ENCODE measurements at places on chromosomes 2 and 18.

DNA sequence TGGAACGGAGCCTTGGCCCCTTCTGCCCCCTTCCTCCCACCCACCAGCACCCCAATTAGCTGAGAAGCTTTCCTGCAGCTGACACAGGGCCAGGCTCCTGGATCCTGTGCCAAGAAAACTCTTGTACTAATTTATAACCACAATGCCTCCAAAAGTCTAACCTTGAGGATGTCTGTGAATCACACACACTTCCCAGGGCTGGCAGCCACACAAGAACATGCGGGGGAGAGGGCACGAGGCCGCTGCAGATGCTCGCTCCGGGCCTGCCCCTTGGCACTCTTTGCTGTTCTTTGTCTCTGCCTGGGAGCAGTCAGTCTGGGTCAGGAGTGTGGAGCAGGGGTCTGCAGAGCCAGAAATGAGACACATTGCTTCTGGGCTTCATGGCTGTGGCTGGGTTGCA is 62.7 kb upstream of the KIF5C start:
- DNase-seq = no peak

DNA sequence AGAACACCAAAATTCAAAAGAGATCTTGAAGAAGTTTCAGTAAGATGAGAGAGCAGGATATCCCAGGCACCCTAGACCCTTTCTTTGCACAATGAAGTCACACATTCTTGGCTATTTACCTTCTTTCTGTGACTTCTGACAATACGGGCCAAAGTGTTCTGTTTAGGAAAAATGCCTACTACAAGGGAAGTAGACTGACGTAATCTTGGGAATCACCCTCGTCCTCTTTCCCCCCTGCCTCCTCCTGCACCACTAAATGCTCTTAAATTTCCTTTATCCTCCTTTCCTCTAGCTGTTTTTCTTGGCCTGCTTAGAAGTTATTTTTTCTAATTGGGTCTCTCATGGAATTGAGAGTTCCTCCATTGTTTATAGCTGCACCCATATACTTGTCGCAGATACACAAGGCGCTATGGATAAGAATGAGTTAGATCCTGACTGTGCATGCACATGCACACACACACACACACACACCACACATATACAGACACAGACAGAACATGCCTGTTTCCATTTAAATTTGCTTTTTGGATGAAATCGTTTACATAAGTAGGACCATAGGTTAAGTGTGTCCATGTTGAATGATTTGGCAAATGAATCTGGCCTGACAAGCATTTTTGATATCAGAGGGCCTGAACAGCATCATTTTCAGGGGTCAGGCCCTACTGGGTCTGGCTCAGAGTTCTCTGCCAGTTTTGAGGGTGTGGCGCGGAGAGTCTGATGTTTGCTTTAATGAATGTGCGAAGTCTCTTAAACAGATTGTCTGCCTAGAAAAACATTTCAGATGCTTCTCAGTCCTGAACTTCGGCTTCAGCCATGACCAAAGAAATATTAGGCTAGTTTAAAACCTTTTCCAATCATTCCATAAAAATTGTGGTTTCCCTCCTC is 131.9 kb upstream of the NT5C1B start:
- no peak for DNase-seq

GRCh38 chr18:63789327-63789726 is 14.1 kb downstream of the SERPINB7 start:
- no peak for DNase-seq

DNA sequence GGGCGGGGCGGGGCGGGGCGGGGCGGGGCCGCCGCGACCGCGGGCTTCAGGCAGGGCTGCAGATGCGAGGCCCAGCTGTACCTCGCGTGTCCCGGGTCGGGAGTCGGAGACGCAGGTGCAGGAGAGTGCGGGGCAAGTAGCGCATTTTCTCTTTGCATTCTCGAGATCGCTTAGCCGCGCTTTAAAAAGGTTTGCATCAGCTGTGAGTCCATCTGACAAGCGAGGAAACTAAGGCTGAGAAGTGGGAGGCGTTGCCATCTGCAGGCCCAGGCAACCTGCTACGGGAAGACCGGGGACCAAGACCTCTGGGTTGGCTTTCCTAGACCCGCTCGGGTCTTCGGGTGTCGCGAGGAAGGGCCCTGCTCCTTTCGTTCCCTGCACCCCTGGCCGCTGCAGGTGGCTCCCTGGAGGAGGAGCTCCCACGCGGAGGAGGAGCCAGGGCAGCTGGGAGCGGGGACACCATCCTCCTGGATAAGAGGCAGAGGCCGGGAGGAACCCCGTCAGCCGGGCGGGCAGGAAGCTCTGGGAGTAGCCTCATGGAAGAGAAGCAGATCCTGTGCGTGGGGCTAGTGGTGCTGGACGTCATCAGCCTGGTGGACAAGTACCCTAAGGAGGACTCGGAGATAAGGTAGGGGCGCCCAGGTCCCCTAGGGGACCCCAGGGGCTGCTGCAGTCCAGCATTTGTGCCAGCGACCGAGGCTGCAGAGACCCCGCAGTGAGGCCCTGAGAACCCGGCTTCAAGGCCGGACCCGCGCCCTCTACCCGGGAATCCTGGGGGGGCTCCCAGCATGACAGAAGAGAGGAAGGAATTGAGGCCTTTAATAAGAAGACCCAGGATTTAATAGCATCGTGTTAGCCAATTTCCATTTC is at the start of gene KHK:
TSS of gene KHK (plus strand) at position 49 of the 870 bp plus-strand sequence. CDS start at position 537, 488 bp downstream.
- no peak for DNase-seq

- DNase-seq = no peak
Observed at GRCh38 chr2:12769492-12770105, 52.9 kb downstream of the TRIB2 start.

- DNase-seq = no peak
Observed at GRCh38 chr2:68103709-68104055, 40.9 kb upstream of the C1D start.

DNA sequence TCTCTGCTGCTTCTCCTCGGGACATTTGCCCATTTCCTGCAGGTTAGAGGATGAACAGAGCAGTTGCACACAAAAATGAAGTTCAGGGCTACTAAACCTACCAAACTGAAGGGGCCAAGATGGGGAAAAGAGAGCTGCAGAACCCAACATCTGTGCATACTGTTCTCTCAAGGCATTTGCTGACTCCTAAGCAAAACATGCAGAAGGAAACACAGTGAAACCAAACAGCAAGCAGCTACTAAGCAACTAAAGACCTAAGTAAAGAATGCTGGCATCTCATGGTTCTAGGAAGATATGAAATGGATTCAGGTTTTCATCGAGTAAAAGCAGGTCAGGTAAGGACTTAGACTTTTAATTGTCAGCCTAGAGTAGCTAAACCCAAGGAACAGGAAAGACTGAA is 111.9 kb upstream of the SYT4 start:
- no peak for DNase-seq

DNA sequence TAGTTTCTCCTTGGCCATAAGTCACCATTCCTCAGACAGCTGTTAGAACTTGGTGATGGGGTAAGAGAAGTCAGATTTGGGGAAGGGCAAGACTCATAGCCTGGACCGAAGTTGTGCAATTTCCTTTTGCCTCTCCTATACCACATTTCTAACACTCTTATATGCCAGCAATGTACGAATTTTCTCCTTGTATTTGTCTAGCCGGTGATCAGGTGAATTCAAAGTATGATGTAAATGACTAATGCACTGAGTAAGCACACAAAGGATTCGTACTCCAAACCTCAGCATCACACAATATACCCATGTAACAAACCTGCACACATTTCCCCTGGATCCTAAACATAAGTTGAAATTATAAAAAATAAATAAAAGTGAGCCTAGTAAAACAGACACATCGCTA is 1143.5 kb upstream of the CELF4 start:
- DNase-seq = no peak

DNA sequence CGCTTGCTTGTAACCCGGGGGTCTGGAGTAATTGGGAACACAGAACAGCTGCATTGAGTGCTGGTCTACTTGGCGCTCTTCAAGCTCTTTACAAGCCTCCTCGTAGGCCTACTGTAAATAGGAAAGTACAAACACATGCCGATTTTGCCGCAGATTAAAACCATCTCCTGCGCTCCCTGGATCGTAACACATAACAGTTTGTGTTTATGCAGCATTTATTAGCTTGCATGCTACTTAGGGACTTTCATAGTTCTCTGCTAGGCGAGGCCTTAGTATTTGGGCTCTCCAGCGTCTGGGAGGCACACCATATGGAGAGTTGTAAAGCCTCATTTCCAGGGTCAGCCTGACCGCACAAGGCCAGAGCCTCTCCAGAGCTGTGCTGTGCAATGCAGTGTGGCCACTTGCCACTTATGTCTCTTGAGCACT is 84.0 kb upstream of the HAAO start:
- DNase-seq = no peak

DNA sequence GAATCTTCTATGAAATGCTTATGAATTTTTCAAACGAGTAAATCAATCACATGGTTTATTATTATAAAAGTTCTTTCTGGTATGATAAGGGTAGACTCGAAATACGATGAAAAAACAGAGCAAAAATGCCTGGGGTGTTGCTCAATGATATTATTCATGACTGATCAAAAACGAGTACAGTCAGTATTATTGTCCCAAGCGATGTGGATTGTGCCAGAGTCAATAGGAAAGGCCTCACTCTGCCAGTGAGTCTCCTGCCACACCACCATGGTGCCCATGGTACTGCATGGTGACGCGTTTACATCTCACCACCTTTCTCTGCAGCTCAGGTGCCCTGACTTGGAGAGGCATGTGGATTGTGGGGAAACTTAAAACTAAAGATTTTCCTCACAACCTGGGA is 58.5 kb downstream of the KCTD1 start:
- no peak for DNase-seq

DNA sequence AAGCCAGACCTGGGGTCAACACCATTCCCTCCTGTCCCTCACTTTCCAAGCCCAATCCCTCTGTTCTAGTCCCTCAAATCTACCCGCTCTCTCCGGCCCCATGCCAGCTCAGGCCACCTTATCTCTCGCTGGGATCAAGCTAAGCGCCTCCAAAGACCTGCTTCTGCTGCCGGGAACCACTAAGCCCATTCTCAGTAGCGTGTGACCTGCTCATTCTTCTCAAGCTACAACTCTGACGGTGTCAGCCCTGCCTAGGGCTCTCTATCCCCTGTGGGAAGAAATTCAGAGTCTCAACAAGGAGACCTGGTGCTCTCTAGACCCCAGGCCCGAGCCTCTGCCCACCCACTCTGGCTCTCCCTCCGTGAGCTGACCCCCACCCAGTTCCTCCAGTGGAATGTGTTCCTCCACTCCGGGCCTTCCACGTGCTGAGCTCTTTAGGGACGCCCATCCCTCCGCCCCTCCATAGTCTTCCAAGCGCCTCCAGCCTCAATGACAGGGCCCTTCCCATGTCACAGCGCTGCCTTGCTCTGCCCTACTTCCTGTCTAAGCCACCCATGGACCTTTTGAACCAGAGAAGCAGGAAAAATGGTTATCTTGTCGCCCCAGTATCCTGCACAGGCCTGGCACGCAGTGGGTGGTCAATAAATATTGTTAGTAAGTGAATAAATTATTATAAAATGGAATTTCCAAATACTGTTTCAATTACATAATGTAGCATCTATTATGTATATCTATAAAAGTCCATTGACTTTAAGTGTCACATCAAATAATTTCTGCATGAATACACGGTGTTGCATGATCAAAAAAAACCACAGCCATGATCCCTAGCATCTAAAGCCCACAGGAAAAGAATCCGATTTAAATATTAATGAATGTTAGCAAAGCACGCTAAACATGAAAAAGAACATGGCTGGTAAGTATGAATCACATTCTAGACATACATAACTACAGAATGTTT is 127.6 kb downstream of the ZNF516 start:
- no peak for DNase-seq

DNA sequence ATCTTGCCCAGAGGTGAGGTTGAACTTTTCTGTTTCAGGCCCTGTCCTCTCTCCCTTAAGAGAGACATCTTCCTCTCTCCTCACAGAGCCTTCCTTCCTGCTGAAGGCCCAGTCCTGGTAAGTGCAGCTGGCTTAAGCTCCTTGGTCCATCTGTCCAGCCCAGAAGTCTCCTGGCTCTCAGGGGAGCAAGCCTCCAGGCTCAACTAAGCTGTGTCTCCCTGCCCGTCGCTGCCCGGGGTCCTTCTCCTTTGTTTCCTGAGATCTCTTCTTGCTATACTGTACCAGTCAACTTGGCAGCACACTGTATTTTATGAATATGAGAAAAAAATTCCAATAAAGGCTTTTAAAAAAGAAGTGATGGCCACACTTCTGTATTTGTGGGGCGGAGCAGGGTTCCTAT is 77.4 kb downstream of the KCNF1 start:
- no peak for DNase-seq

- DNase-seq = no peak
Observed at GRCh38 chr2:110107092-110108079, 8.2 kb downstream of the MALL start.

GRCh38 chr18:42268186-42268725 is 313.2 kb downstream of the PIK3C3 start:
- no peak for DNase-seq

- DNase-seq = no peak
Observed at GRCh38 chr2:184372484-184372883, 225.8 kb upstream of the ZNF804A start.

DNA sequence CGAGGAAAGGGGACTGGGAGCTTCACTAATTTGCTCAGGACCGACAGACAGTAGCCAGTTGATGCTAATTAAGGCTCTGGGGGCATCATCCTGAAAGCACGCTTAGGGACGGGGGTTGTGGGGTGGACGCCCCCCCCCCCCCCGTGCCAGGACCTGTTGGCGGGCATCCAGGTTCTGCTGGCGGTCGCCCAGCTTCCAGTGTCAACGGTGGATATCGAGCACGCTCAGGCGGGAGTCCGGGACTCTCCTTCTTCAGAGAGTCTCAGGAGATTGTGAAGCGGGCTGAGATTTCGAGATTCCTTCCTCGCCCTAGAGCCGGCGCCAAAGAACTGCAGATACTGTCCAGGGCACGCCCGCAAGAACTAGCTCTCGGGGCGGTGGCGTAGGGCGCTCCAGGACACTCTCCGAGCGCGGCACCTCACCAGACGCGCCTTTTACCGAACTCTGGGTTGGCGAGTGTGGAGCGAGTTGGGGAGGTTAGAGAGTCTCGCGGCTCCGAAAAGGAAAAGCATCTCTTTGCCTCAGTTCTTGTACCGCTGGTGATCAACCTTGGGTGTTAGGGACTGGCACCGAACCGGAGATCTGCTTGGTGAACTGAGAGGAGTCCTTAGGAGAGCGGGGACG is 5.6 kb downstream of the RAX start:
- peak; percentile 40 for DNase-seq

DNA sequence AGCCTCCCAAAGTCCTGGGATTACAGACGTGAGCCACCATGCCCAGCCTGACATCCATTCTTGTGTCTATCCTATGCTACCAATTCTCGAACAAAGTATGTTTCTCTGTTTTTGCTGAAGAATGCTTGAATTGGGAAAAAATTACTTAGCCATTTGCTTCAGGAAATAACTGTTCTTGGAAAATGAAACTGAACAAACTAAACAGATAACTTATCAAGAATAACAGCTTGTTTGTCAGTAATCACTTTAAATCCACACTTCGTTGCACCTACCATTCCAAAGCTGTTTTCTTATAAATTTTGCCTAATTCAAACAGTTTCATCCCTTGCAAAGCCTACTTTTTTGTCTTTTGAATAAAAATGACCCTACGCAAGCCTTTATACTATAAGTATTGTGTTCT is 672.9 kb downstream of the SUCLG1 start:
- DNase-seq = no peak
